ENCODE measurements at places on chromosomes 1 and 21.

- DNase-seq = no peak
Observed at GRCh38 chr1:56958526-56958925, 7.3 kb downstream of the C8B start.

- no peak for DNase-seq
Observed at GRCh38 chr21:33268737-33269441, 2.7 kb downstream of the IL10RB start.

GRCh38 chr1:201288765-201289164 is 5.5 kb downstream of the PKP1 start:
- no peak for DNase-seq

- no peak for DNase-seq
Observed at GRCh38 chr1:62687421-62687902, 724 bp downstream of the DOCK7 start.

DNA sequence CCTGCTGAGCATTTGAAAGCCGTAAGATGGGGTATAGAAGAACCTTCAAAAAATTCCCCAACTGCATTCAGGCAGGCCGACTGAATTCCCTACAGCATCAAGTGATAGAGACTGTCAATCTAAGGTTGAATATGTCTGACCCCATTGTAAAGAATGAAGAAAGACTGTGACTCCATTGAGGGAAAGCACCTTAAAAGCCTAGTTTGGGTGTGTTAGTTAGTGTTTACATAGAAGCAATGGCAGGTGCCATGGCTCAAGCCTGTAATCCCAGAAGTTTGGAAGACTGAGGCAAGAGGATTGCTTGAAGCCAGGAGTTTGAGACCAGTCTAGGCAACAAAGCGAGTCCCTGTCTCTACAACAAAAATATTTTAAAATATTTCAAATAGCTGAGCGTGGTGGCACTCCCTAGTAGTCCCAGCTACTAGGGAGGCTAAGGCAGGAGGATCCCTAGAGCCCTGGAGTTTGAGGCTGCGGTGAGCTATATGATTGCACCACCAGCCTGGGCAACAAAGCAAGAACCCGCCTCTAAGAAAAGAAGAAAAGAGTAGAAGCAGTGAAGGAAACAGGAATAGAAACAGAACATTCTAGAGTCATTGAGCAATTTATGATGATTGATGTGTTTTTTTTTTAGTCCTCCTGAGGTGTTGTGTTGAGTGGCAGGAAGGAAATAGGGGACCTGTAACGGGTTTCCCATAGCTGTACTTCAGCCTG is 15.4 kb downstream of the POLR3GL start:
- no peak for DNase-seq

- no peak for DNase-seq
Observed at GRCh38 chr21:41832596-41833496, 46.3 kb downstream of the PRDM15 start.

- DNase-seq = no peak
Observed at GRCh38 chr1:70990469-70991253, 57.0 kb downstream of the PTGER3 start.

DNA sequence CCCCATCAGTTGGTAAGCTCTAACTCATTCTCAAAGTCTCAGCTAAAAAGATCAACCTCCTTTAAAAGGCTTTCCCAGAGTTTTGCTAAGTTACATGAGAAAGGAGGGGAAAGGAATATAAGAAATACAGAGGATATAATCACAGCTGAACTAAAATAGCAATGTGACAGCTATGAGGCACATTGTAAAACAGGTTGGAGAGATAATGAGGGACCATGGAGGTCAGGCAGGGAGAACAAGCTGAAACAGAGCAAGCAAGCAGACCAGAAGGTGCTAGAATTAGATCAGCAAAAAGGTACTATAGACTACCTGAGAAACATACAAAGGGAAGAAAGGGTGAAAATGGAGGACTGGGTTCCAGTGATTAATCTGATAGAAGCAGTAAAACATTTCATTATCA is 28.5 kb downstream of the GPATCH2 start:
- DNase-seq = no peak

GRCh38 chr1:229554886-229555621 is 3.5 kb downstream of the ABCB10 start:
- DNase-seq = no peak

GRCh38 chr1:78624035-78624434 is 3.8 kb downstream of the IFI44L start:
- DNase-seq = no peak

DNA sequence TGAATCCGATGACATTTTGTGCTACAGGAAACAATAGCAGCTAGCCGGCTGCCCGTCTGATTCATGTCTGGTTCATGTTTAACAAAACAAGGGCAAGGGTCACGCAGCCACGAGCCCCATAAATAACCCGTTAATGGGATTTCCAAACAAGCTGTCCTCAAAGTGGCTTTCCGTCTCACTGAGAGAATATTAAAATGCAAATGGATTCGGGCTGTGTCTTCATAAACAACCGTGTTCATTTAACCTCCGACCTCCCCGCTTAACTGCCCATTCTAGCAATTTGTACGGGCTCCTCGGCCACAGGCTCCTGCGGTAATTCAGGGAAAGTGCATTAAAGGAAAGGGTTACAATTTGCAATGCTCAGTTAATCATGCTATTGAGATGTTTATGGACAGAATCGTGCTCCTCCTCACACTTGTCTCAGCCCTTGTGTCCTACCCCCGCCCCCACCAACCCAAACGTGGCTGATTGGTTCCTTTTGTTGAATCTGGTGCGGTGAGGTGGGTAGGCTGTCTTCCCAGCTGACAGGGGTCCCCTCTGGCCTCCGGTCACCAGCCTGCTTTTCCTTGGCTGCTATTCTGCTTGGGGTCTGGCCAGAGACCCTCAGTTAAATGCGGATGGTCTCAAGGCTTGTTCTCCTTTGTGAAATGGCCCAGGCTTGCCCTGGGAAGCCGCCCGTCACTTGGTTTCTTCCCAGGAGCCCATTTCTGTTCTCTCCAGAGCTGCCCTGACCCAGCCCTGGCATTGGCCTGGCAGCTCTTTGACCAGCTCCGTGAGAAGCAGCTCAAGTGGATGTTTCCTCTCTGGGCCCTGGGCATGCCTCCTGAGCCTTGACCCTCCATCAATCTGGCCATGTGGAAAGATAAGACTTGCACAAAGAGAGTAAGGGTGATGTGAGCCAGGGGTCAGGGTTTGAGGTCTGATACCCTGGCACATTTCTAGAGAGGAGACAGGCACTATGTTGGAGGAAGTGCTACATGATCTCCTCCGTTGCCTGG is 200.7 kb upstream of the POU3F1 start:
- DNase-seq = no peak

DNA sequence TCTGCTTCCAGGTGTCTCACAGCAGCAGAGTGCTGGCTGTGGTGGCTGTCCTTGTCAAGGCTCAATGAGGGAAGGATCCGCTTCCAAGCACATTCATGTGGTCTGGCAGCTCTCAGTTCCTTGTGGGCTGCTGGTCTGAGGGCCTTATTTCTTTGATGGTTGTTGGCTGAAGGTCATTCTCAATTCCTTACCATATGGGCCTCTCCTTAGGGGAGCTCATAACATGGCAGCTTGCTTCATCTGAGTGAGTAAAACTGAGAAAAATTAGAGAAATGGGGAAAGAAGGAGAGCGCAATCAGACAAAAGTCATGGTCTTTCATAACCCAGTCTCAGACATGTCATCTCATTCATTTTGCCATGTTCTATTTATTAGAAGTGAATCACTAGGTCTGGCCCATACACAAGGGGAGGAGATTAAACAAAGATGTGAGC is 81.7 kb upstream of the TSPAN2 start:
- DNase-seq = no peak

GRCh38 chr1:233460692-233461091 is 133.2 kb downstream of the MAP3K21 start:
- no peak for DNase-seq

- no peak for DNase-seq
Observed at GRCh38 chr1:9844106-9844505, 20.3 kb upstream of the CLSTN1 start.

GRCh38 chr1:71509051-71509595 is 428.3 kb upstream of the ZRANB2 start:
- DNase-seq = no peak

- DNase-seq = no peak
Observed at GRCh38 chr1:24437631-24438396, 22.2 kb downstream of the NIPAL3 start.

DNA sequence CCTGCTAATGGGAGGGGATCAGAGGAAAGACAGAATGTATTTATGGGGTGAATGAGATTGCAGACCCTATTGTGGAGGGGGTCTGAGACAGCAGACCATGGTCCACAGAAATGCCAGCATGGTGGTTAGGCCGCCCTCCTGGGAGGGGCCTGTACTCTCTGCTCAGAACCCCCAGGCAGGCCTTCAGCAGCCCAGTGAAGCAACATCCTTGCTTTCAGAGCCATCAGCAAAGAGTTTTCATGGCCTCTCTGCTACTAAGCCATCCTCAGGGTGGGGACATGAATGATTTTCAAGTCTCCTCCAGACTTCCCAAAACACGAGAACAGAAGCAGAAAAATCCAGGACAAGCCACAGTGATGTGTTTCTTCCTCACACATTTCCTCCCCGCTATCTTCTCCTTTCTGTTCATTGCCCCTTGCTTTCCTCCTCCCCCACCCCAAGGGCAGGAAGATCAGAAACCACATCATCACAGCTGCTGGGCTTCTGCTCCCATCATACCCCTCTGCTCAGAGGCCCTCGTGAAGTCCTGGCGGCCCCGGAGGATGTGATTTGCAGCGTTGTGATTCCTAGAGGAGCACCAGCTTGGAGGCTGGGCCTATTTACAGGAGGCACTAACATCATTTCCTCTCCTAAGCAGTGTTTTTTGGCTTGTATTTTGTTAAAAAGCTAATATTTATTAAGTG is 48.0 kb downstream of the ABCA4 start:
- no peak for DNase-seq

GRCh38 chr1:64323882-64324281 is 120.5 kb downstream of the UBE2U start:
- no peak for DNase-seq

GRCh38 chr1:1153874-1154273 is 19.8 kb upstream of the TTLL10 start:
- no peak for DNase-seq

DNA sequence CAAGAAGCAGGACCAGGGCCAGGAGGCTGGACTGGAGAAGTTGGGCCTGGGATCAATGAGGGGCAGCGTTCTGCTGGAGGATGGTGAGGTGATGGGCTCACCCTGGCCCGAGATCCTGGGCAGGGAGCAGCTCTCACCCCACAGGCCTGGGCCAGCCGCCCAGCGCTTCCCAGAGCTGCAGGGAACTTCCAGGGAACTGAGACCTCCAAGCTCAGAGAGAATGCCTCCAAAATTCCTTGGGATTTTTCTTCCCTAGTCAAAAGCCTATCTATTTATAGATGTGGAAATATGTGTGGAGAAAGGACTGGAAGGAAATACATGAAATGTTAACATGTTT is 121.2 kb downstream of the SPSB1 start:
- peak; percentile 61 for DNase-seq

GRCh38 chr1:1927751-1928150 is 8.7 kb upstream of the TMEM52 start:
- DNase-seq = no peak

- no peak for DNase-seq
Observed at GRCh38 chr1:75136921-75137641, 2.9 kb downstream of the LHX8 start.

GRCh38 chr1:11935057-11935412 is 518 bp downstream of the PLOD1 start:
- DNase-seq = no peak

DNA sequence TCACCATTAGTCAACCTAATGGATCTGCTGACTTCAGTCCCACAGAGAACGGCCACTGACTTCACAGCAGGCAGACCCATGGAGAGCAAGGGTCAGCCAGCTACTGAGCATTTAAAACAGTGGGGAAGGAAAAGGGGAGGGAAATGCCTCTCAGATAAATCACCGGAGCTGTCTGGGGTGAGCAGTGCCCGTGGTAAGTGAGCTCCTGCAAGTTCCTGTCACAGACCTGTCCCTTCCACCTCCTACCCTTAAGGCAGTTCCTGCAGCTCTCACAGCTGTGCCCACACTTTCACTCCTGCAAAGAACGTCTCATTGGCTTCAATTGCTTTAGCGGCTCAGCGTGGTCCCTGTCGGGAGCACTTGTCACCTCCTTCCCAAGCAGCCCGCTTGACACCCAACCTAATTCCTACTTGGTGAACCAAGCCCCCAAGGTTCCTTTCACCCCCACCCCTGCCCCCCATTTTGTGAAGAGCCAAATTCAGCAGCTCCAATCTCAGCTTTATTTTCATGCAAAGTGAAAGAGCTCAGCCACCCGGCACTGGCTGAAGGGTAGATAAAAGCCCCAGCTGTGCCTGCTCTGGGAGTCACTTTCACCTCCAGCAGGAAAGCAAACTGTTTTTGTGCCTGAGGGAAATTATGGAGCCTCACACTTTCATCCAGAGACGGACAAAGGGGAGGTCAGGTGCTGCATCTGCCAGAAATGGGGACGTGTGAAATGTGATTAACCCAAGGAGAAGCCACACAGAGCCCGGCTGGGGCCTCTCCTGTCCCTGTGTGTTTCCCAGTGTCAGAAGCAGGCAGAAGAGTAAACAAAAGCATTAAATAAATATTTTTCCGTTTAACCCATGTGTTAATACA is 306.2 kb downstream of the TTLL7 start:
- DNase-seq = no peak

DNA sequence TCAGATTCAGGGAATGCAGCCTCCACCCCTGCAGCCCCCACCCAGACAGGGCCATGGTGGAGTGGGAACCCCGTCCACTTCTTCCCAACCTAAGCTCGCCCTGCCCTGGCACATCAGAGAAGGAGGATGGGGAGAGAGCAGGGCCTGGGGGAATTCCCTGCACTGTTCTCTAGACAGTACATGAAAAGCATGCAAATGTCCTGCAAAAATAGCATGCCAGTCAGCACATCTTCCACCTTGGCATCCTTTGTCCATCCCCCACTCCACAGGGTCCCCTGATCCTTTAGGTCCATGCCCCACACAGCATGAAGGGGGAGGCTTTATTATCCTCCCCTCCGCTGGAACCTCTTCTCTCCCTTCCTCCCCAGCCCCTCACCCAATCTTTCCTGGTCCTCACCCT is 35.0 kb upstream of the RD3 start:
- DNase-seq = no peak

DNA sequence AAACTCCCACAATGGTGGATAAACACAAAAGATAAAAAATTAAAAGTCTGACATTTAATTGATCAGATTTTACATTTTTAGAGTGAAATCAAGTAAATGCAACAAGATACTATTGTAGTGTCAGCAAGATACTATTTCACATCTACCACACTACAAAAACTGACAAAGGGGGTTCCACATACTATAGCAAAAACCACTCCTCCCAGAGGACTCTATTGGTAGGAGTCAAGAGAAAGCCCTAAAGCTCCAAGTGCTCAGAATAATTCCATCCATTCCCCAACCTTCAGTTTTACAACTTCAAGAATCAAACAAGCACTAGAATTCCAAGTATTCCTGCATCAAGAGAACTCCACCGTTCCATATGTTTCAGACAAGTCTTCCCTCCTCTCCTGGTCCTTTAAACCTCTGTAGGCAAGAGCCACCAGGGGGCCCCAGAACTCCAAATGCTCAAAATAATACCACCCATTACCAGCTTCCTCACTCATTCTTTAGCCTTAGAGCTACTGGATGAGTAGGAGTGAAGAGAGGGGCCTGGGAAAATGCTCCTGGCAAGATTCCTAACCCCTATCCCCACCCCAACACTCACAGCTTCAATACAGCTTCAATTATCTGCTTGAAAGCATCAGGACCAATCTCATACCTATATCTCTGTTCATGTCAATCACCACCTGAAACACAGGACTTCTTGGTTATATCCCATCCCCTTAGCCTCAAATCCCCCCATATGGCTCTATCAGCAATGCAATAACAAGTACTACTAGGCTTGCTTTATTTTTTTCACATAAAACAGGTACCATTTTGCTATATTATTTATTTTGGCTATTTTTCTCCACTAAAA is 9.9 kb downstream of the TOR1AIP2 start:
- no peak for DNase-seq

- DNase-seq = no peak
Observed at GRCh38 chr1:82491301-82492048, 690.7 kb downstream of the ADGRL2 start.
